ENCODE measurements at places on chromosomes 12 and 14.

DNA sequence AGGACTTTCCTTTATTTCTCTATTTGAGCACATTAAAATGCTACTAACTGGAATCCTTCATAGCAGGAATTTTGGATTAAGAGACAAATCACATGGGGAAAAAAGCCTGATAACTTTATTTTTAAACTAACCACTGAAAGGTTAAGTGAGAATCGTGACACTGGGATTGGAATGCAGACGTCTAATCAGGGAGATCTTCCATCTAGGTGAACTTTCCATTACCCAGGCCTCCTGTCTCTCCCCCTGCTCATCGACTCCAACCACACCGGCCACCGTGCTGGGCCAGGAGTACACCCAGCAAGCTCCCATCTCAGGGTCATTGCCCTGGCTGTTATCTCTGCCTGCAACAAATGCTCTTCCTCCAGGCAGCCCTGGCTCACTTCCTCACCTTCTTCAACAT lies 19.0 kb downstream of the PTGER2 start:
- no peak for DNase-seq

DNA sequence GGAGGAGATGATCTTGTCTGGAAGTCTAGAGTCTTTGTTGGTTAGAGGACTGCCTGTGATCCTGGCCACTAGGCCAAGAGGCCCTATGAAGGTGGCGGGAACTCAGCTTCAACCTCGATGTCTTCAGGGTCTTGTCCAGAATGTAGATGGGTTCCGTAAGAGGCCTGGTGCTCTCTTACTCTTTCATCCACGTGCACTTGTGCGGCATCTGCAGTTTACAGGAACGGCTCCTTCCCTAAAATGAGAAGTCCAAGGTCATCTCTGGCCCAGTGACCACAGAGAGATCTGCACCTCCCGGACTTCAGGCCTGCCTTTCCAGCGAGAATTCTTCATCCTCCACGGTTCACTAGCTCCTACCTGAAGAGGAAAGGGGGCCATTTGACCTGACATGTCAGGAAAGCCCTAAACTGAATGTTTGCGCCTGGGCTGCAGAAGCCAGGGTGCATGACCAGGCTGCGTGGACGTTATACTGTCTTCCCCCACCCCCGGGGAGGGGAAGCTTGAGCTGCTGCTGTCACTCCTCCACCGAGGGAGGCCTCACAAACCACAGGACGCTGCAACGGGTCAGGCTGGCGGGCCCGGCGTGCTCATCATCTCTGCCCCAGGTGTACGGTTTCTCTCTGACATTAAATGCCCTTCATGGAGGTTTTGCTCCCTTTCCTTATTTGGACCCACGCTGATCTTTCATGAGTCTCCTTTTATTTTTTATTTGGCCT lies 17.7 kb downstream of the WNT5B start:
- DNase-seq: peak; percentile 64

- peak; percentile 89 for DNase-seq
Observed at GRCh38 chr12:124490584-124491305, 76.7 kb downstream of the NCOR2 start.

DNA sequence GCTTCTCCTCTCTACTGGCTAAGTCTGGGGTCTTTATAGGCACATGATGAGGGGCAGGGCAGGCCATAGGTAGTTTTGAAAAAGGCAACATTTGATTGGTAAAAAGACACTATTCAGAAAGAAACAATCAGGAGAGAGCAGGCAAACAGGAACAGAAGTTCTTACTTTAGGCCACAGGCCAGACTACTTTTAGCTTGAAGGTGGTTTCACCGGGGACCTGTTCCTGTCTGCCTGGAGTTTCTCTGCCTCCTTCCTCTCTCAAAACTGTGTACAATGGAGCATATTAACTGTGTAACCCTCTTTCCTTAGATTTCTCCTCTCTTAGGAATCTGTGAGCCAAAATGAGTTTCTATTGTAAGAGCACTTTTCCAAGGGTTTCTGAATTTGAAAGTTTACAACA lies 167.9 kb upstream of the AVPR1A start:
- DNase-seq: no peak

GRCh38 chr12:82146740-82147139 lies 211.4 kb downstream of the CCDC59 start:
- DNase-seq: no peak

- no peak for DNase-seq
Observed at GRCh38 chr14:97707603-97708002, 910.4 kb downstream of the VRK1 start.

GRCh38 chr12:128734371-128734770 lies 89.4 kb downstream of the SLC15A4 start:
- no peak for DNase-seq

- DNase-seq: no peak
Observed at GRCh38 chr12:113683574-113683973, 211.9 kb upstream of the LHX5 start.

- DNase-seq: no peak
Observed at GRCh38 chr12:67714648-67715047, 66.1 kb downstream of the DYRK2 start.

- DNase-seq: no peak
Observed at GRCh38 chr14:99552021-99552553, 51.9 kb downstream of the CCDC85C start.

DNA sequence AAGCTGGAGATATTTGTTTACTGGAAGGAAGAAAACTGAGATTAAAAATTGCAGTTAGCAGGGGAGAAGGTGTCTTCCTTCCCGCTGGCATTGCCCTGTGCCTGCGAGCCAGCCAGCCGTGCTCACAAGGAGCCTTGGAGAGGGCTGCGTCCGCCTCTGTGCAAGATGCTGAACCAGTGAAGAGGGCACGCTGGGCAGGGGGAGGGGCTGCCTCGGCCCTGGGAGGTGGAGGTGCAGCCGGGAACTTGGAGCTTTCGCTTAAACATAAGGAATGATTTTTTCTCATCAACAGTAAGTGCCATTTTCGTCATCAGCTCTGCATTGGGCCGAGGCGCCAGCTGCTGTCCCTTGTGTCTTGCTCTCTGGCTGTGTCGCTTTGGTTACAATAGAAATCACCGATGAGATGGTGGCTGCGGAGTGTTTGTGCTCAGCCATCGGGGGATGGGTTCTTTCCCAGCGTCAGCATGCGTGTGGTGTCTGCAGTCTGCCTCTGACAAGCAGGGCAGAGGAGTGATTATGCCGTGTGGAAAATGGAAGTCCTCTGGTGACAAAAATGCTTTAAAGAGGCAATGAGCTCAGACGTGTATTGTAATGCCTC lies 97.3 kb downstream of the ESR2 start:
- peak; percentile 80 for DNase-seq

- no peak for DNase-seq
Observed at GRCh38 chr14:78367355-78367754, 197.2 kb downstream of the NRXN3 start.

GRCh38 chr12:5870183-5870582 lies 74.9 kb downstream of the ANO2 start:
- DNase-seq: no peak

- peak; percentile 50 for DNase-seq
Observed at GRCh38 chr12:69642531-69642930, 31.8 kb upstream of the LRRC10 start.

DNA sequence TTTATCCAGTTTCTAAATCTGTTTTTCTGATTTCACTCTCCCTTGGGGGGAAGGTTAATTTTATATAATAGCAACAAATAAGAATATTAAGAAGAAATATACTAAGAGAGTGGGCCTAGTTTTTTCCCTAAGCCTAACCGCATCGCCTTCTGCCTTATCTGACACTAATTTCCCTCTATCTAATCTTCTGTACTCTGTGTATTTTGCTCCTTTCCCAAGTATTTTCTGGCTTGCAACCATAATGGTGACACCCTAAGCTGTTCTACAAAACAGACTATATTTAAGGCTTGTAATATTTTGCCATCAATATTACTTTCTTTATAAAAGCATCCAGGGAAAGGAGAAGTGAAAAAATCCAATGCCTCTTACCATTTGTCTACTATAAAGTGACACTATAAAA lies 1168.8 kb downstream of the GALC start:
- no peak for DNase-seq

- no peak for DNase-seq
Observed at GRCh38 chr12:91922139-91922538, 223.5 kb downstream of the BTG1 start.

DNA sequence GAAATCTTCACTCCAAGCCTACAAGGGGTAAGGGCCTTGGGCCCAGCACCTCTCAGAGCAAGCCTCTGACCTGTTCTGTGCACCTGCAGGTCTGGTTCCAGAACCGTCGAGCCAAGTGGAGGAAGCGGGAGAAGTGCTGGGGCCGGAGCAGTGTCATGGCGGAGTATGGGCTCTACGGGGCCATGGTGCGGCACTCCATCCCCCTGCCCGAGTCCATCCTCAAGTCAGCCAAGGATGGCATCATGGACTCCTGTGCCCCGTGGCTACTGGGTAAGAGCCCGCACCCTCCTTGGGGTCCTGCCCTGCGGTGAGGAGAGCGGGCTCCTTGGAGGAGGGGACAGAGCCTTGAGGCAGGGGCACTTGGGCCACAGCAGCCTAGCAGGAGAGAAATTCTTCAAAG lies 20.3 kb downstream of the VSX2 start:
- DNase-seq: no peak

GRCh38 chr12:122837306-122838265 lies 2.3 kb downstream of the HIP1R start:
- no peak for DNase-seq

DNA sequence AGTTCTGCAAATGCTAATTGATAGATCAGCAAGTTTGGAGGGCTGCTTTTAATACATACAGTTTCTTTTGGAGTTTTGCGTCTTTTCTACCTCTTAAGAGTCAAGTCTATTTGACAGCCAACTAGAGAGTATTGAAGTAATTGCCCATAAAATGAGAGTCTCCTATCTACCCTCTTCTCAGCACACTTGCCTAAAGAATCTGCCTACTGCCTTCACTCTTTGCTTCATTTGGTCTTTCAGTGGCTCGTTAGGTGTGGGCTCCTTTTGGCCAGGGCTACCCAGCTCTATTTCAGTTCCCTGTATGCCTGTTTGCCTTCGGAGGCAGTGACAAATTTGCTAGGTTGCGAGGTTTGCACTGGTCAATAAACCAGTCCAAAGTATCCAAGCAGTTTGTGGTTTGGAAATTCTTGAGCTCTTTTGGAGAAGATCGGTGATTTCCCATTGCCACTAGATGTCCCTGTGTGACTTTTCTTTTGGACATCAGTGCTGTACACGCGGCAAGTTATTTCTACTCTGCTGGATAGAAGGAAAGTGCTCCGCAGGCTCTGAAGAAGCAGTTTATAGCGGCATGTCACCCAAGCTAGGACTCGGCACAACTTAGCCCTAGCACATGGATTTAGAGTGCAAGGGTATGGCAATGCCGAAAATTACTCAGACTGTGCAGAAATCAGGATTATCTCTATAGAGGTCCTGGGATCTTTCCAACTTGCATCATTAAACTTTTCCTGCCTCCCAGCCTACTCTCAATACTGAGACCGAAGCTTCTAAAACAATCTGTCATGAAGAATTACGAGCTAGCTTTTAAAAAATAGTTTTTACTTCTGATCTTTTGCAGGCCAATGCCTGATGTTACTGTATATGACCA lies 38.6 kb downstream of the MGST1 start:
- DNase-seq: no peak

- no peak for DNase-seq
Observed at GRCh38 chr12:120614848-120615247, 25.6 kb upstream of the CABP1 start.

DNA sequence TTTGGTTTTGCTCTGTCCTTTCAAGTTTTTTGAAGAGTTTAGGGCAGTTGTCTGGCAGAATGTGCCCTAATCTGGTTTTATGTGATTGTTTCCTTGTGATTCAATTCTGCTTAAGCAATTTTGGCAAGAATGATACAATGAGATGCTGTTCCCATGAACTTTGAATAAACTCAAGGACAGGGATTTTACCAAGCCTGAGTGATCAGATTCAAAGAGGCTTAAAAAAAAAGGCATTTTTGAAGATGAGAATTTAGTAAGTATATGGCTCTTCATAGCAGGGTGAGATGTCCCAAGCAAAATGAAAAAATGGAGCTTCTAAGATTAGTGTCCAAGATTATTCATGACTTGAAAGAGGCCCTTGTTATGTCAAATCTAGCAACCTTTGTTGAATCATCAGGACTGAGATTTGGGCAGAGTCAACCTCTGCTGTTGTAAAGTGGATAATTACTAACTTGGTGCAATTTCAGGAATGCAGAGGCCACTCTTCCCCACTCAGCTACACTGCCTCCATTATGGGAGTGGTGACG lies 180.6 kb upstream of the NUDT4 start:
- DNase-seq: no peak

DNA sequence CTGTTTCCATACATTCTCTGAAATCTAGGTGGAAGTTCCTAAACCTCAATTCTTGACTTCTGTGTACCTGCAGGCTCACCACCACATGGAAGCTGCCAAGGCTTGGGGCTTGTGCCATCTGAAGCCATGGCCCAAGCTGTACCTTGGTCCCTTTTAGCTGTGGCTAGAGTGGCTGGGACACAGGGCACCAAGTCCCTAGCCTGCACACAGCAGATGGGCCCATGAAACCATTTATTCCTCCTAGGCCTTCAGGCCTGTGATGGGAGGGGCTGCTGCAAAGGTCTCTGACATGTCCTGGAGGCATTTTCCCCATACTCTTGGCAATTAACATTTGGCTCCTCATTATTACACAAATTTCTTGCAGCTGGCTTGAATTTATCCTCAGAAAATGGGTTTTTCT lies 40.0 kb upstream of the COCH start:
- DNase-seq: no peak

DNA sequence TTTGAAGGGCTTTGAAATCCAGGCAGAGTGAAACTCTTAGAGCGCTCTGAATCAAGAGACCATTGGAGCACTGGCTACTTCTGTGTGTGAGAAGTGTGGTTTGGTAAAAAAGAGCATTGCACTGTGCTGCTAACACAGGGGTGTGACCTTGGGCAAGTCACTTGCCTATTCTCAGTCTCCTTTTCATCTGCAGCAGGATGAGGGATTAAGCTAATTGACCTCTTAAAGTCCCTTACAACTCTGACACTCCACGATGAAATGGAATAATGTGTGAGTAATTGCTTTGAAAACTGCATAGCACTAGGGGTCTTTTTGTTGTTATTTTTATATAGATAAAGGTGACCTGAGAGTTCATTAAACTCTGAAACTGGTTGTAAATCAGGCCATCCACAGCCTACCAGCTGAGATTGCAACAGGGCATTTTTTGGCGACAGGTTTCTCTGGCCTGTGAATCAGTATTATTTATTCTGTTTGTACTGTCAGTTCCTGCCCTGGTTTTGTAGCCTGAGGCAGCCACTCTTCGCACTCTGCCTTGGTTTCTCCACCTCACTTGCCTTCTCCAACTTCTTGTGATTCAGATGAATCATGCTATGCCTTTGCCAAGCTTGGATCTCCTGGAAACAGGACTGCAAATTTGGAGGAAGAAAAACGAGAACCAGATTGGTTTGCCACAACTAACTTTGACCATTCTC lies 159.9 kb upstream of the PARP11 start:
- DNase-seq: no peak

DNA sequence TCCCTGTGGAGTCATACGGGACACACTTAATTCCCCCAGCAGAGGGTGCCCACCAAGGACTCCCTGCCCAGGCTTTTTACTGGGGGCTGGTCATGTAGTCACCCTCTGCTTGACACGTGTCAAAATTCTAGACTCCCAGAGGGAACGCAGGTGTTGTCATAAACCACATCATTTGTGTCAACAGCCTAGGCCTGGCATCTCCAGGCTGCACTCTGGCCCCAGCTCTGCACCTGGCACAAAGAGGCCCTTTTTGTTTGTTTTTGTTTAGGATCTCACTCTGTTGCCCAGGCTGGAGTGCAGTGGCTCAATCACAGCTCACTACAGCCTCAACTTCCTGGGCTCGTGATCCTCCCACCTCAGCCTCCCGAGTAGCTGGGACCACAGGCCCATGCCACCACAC lies 21.1 kb downstream of the BRI3BP start:
- no peak for DNase-seq

- peak; percentile 58 for DNase-seq
Observed at GRCh38 chr12:125890971-125891370, 825.7 kb downstream of the AACS start.

All from heart left ventricle (tissue), 16 donors.